ENCODE measurements at places on chromosomes 13 and 19.

GRCh38 chr13:40401911-40402776, 264.3 kb downstream of the FOXO1 start:
- peak; percentile 96 for DNase-seq

GRCh38 chr13:46866150-46866549, 30.7 kb downstream of the HTR2A start:
- peak; percentile 5 for DNase-seq

DNA sequence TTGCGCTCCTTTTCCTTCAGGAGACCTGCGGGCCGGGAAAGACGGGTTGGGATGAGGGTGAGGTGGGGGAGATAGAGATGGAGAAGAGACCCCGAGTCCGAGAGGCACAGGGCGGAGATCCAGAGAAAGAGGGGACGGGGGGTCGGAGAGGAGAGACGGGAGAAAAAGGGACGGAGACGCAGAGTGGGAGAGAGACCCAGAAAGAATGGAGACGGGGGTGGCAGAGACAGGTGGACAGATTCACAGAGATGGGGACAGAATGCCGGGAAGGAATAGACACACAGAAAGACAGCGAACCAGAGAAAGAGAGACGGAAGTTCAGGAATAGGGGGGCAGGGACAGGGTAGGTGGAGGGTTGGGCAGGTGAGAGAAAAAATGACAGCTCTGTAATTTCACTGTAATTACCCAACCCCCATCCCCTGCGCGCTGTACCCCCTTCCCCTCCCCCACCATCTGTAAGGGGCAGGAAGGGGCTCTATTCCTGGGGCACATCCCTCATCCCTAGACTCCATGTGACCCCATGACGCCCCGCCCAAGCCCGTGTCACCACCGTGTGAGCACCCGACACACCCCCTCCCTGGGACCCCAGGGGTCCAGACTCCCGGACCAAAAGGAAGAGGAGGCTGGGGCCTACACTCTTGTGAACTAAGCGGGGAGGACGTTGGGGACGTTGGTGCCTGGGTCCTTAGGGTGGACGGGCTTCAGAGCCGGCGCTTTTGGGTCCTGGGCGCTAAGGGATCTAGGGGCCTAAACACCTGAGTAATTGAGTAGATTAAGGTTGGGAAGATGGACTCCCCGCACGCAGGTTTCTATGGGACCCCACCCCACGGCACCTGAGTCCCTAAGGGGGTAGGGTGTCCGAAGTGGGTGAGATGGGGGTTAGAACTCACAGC, 967 bp downstream of the DBP start:
- no peak for DNase-seq

GRCh38 chr19:960601-960938, 23.6 kb upstream of the WDR18 start:
- no peak for DNase-seq

DNA sequence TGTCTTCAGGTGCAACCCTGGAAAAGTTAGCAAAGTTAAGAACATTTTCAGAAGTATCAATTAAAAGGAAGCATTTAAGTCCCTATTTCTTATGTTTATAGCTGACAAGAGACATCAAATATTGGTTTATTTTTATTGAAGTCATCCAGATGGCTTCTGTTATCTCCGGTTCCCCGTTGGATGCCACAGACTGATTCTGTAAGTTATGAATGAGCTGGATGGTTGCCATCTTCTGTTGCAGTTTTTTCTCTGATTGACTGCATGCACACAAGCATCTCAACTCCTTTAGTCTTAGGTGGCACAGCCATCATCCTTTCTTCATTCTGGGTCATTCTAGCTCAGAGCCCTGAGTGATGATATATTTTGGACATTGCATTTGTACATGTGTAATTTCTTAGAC, 10.6 kb upstream of the OXGR1 start:
- DNase-seq, result no peak

DNA sequence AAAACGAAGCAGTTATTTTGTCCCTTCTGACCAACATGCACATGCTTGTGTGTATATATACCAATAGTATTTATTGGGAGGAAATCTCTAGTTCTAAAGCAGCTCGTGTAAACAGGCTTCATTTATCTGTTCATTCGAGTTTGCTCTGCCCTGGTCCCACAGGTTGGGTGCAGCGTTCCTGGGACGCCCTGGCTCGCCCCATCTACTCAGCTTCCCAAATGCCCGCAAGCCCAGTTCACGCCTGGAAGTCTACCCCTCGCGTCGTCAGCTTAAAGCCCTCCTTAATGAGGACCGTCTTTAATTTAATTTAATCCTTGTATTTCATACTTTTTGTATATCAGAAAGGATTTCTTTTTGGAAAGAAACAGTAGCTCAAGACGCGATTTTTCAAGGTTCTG, 604 bp downstream of the THSD1 start:
- no peak for DNase-seq

GRCh38 chr19:15640294-15640903, at the start of gene CYP4F3:
CYP4F3 (plus strand) TSS chr19:15640897; CDS start chr19:15641416, 519 bp downstream.
- peak; percentile 46 for DNase-seq

DNA sequence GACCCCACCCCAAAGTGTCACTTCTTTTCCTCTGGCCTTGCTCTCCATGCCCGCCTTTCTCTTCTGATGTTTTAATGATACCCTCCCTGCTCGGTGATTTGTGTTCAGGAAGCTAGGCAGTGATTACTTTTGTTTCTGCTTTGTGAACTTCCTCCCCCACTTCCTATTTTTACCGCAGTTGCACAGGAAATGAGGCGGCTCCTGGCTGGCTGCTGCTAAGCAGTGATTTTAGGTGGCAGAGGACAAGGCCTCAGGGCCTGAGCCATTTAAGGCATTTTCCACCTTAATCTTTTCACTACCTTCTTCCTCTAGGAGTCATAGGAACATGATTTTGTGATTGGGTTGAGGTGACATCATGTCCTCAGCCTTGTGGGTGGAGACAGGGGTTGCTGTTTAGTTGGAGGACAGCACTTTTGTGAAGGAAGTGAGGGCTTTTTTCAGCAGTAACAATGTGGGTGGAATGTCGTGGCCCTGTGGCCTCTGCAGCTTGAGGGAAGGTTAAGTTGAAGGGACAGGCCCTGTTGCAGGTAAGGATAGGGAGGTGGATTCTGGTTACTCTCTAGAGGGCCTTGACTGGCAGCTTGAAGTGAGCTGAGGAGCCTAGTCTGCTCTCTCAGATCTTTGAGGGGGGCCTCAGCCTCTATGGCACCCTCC, 15.7 kb downstream of the GARRE1 start:
- peak; percentile 27 for DNase-seq

DNA sequence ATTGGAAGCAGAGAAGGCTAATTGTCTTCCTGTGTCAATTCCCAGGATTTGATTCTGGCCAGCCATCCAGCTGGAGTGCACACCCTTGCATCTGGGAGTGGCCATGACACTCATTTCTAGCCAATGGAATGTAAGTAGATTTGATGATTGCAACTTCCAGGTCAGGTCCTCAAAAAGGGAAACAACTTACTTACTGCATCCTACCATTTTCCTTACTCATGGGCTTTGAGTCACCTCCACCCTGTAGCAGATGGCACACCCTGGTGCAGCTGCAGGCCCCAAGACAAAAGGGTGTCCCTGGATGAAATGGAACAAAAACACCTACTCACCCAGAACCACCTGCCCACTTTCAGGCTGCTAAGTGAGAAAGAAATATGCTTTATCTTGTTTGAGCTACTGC, 27.3 kb upstream of the MPHOSPH8 start:
- no peak for DNase-seq

- DNase-seq, result no peak
Observed at GRCh38 chr19:32053861-32054260, 291.5 kb upstream of the ZNF507 start.

DNA sequence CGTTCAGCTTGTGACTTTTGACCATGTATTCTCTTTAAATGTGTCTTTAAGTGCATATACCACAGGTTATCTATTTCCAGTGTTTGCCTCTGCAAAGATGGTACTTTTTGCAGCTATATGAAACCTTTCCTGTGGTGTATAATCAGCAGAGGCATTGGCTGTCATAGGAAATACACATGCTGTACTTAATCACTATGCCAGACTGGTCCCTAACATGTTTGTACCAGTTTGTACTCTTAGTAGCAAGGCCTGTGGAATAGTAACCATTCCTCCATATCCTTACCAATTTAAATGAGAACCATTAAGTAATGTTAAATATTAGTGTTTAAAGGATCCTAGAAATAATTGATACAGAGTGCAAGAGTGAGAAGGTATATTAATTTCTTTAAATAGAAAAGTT, 69.8 kb downstream of the CDK8 start:
- DNase-seq, result no peak

- DNase-seq, result no peak
Observed at GRCh38 chr19:48854103-48854502, 14.3 kb downstream of the PLEKHA4 start.

GRCh38 chr13:44718467-44718866, 142.3 kb upstream of the TSC22D1 start:
- DNase-seq, result no peak

DNA sequence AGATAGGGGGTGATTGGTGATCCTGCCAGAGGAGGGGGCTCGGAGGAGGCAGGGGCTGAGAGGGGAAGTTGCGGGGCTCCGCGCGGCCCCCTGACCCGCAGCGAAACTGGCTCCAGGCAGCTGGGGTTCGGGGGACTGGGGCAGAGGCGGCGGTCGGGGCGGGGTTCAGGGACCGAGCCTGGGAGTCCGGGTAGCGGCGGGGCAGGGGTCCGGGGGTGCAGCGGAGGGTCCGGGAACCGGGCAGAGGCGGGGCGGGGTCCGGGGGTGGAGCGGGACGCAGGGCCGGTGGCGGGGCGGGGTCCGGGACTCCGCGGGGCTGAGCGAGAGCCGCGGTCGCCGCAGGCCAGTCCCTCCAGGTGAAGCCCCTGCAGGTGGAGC, 1.2 kb downstream of the MADCAM1 start:
- no peak for DNase-seq

DNA sequence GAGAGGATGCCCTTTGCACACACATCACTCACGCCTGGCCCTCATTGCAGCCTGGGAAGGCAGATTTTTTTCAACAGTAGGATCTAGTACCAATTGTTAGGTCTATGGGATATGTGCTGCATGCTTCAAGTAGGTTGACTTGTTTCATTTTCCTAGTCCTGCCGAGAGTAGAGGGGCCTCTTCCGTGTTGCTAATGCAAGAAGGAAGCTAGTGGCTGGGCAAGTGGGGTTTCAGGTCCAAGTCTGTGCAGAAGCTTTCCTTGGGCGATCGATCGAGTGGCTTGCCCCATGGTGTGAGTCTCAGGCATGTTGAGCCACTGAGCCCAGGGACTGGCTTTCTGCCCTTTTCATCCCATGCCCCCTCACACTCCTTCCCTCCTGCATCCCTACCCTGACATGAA, 13.7 kb downstream of the ILF3 start:
- no peak for DNase-seq

GRCh38 chr13:36339600-36340155, 6.5 kb downstream of the SPART start:
- no peak for DNase-seq

DNA sequence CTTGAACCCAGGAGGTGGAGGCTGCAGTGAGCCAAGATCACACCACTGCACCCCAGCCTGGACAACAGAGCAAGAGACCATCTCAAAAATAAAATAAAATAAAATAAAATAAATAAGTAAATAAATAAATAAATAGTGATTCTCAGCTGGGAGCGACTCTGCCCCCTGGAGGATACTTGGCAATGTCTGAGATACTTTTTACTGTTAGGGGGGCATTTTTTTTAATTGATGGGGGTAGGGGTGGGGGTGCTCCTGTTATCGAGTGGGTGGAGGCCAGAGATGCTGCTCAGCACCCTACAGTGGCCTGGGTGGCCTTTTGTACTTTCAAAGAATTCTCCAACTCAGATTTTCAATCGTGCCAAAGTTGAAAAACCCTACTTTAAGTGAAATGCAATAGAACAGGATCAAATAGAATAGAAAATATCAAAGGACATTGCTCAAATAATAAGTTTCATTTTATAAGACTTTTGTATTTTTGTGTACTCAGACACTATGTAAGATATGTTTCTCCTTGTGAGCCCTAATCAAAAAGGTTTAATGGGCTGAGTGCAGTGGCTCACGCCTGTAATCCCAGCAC, 7.1 kb upstream of the CLPP start:
- no peak for DNase-seq

DNA sequence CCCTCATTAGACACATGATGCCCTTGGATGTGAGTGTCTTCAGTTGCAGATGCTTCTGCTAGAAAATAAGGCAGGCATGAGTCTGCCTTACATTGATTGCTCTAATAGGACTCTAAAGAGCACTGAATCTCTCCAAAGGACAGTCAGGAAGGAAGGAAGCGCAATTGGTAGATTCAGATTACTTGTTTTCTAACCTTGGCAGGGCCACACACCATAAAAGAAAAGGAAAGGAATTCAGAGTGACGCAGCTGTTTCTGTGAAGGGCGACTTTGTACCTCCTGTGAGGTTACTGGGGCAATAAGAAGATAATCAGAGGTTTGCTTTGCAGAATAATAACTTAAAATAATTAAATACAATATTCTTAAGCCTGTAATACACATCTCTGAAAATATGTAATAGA, 48.0 kb downstream of the FRY start:
- no peak for DNase-seq

DNA sequence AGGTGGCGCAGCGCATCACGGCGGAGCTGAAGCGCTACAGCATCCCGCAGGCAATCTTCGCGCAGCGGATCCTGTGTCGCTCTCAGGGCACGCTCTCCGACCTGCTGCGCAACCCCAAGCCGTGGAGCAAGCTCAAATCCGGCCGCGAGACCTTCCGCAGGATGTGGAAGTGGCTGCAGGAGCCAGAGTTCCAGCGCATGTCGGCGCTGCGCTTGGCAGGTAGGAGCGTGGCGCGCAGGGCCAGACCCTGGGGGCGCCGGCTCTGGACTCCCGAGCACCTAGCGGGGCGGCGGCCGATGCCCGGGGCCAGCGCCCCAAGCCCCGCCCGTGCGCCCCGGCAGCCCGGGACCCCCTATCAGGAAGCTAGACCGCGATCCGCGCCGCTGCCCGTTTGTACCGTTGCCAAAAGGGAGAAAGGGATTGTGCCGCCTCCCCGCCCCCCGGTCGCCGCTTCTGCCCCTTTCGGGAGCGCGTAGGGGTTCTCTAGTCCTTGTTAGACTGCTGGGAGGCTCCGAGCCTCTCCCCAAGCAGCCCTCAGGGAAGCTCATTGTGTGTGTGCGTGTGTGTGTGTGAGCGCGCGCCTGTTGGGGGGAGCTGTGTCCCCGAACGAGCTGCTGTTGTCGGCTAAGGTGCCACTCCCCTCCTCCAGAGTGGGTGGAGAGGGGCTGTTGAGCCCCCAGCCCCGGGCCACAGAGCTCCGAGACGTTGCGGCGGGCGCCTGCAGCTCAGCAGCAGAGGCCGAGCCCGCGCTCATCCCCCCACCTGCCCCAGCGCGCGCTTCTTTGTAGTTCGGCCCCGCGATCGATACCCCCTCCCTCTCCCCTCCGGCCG, 1.5 kb downstream of the ONECUT3 start:
- no peak for DNase-seq

- DNase-seq, result no peak
Observed at GRCh38 chr13:47610687-47611086, 390.4 kb downstream of the SUCLA2 start.

GRCh38 chr19:43768273-43769050, 12.3 kb downstream of the KCNN4 start:
- no peak for DNase-seq

DNA sequence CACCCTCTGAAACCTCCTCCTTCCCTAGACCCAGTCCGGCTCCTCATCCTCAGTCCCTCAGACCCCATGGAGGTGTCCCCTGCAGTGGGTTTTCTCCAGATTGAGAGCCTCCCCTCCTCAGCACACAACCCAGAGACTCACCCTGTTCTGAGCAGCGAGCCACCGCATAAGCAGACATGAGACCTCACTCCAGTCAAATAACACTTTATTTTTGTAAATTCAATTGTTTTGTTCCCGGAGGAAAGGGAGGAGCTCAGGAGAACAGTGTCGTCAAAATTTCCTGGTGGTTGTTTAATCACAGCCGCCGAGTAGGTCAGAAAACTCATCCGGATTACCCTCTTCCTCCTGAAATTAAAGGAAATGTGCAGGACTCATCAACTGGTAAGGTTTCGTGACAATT, 57.5 kb downstream of the ERICH4 start:
- no peak for DNase-seq
